ENCODE measurements at places on chromosomes 7 and 10. TPM values are rescaled to one million over a fixed set of nuclear protein-coding genes. Genes with fewer than 3 reads are reported as not detected.

BMPER gene
- not detected for total RNA-seq

SKIDA1 gene
- 0.08 TPM for total RNA-seq

TEX47 gene
- not detected for total RNA-seq

MYL10 gene
- total RNA-seq, result not detected

ZPBP gene
- total RNA-seq, result not detected

FGL2 gene
- 2.1 TPM for total RNA-seq

PRSS2 gene
- total RNA-seq, result not detected

ZNF467 gene
- total RNA-seq, result not detected

BAZ1B gene
- total RNA-seq, result 115 TPM

CTAGE4 gene
- 2.0 TPM for total RNA-seq

TTYH3 gene
- 24.3 TPM for total RNA-seq

ADK gene
- 62.6 TPM for total RNA-seq

HOXA10 gene
- total RNA-seq, result 0.19 TPM

EPHB6 gene
- total RNA-seq, result 5.4 TPM

TDRD1 gene
- 0.27 TPM for total RNA-seq

CALHM2 gene
- 12.1 TPM for total RNA-seq

COL13A1 gene
- not detected for total RNA-seq

DDX56 gene
- total RNA-seq, result 144 TPM

LIPK gene
- not detected for total RNA-seq

JAZF1 gene
- 4.8 TPM for total RNA-seq

AZGP1 gene
- not detected for total RNA-seq

SAMD8 gene
- total RNA-seq, result 17.0 TPM

RFC2 gene
- 97.0 TPM for total RNA-seq

NFE2L3 gene
- 62.1 TPM for total RNA-seq

ASIC3 gene
- total RNA-seq, result 3.6 TPM

PODXL gene
- 1.1 TPM for total RNA-seq

ELFN1 gene
- 0.17 TPM for total RNA-seq

MBL2 gene
- not detected for total RNA-seq

PPP1R17 gene
- total RNA-seq, result not detected

PNLIP gene
- not detected for total RNA-seq

NET1 gene
- 29.9 TPM for total RNA-seq

SLC26A5 gene
- total RNA-seq, result not detected

HKDC1 gene
- total RNA-seq, result not detected

HNRNPH3 gene
- 171 TPM for total RNA-seq

SAMD9L gene
- total RNA-seq, result 4.8 TPM

C10orf53 gene
- total RNA-seq, result not detected

KIAA1549 gene
- 1.7 TPM for total RNA-seq

CHN2 gene
- total RNA-seq, result 4.8 TPM

GLRX3 gene
- total RNA-seq, result 164 TPM

SBDS gene
- total RNA-seq, result 88.7 TPM

BMS1 gene
- 38.8 TPM for total RNA-seq

RELN gene
- total RNA-seq, result not detected

CABCOCO1 gene
- not detected for total RNA-seq
